ENCODE measurements at places on chromosomes 11 and 22.

DNA sequence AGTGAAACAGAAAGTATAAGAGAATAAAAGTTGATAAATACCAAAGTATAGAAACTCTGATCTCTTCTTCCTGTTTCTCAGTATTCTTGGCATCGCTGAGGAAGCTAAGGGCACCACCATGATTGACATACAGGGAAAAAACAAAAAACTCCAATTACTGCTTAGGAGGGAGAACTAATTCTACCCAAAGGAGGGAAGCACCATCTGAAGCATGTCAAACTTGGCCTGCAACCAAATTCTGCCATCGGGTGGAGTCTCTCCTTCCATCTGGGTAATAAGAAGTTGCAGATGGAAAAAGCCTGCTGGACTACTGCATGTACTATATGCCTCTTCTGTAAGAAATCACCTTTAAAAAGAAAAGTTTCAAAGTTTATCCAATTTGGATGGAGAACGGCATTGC lies 30.5 kb upstream of the PPP2R1B start:
- no peak for DNase-seq

DNA sequence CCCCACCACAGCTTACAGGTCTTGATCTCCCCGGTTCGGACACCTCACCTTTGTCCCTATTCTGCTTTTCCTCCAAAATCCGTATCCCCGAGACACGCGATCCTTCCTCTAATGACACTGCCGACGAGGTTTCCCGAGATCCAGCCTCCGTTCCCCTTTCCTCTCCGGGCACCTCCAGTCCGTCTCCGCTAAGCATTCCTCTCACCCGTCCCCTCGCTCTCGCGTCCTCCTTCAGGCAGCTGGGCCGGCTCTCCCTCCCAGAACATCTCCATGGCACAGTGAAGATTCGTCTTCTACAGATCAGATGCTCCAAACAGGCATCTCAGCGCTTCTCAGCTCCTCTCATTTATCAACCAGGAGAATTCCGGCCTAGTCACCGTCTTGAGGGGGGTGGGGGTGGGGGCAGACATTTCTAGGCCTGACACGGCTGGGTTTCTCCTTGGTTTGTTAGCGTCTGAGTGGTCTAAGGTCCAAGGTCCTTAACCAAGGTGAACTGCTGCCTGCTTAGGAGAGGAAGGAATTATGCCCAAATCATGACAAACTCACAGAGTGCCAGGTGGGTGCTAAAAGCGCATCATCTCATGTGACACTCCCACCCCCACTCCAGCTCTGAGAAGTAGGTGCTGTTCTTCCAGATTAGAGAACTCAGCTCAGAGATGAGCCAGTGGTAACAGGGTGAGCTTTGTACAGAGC lies at the start of gene SPTBN2:
Gene SPTBN2, minus strand, starts transcription at position 524 of the 693 bp plus-strand sequence. CDS start 7,976 bp downstream, outside the sequence.
- DNase-seq: no peak

DNA sequence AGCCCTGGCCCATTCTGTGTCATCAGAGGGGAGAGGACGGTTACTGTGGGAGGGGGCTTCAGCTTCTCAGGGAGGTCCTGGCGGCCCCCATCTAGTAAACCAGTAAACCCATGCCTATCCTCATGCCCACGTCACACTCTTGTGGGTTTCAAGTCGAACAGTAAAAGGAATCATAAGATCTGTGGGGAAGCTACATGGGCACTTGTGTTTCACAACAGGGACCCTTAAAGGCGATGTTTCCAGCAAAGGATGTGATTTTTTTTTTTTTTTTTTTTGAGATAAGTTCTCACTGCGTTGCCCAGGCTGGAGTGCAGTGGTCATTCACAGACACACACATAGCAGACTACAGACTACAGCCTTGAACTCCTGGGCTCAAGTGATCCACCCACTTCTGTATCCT lies 9.2 kb upstream of the PARVG start:
- no peak for DNase-seq

- no peak for DNase-seq
Measured at GRCh38 chr11:1952806-1953482, 5.8 kb downstream of the MRPL23 start.

- no peak for DNase-seq
Measured at GRCh38 chr22:32926600-32926999, 125.1 kb downstream of the TIMP3 start.

- DNase-seq: no peak
Measured at GRCh38 chr11:78801161-78801884, 226.7 kb upstream of the NARS2 start.

- DNase-seq: peak; percentile 75
Measured at GRCh38 chr11:17351510-17352176, at the start of gene NCR3LG1. NCR3LG1 (plus strand) TSS chr11:17351800; CDS start chr11:17351970, 170 bp downstream.

DNA sequence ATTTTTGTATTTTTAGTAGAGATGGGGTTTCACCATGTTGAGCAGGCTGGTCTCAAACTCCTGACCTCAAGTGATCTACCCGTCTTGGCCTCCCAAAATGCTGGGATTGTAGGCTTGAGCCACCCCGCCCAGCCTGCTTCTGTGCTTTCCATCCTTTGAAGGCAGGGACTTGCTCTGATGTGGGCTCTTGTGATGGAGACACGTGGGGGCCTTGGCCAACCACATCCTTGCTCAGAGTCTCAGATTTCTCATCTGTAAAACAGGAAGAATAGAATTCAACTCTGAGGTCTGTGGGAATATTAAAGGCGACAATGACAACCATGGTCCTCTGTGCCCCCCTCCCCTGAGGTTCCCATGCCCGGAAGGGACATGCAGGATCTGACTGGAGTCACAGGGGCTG lies 3.8 kb upstream of the GGA1 start:
- DNase-seq: no peak

DNA sequence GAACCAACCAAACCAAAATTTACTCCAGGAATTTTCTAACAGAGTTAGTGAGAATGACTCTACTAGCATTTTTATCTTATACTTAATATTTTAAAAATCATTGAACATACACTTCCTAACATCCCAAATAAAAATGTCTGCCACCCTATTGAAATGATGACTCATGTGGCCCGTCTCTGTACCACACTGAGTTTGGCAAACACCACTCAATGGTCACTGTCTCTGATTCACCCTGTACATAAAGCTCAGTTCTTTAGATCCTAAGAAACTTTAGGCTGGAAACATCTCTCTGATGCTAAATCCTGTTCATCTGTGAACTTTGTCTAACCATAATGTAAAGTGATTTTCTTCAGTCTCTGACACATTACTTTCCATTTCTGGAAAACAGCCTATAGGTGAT lies 182.0 kb downstream of the CWF19L2 start:
- no peak for DNase-seq

DNA sequence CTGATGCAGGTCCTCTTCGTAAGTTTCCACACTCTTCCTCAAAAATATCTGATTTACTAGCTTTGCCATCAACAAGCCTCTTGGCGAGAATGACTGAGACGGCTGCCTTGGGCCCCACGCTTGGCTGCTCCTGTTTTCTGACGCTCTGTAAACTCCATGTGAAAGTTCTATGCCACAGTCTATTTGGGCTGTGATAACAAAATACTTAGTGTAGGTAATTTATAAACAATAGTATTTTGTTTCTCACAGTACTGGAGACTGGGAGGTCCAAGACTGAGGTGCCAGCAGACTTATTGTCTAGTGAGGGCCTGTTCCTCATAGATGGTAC lies 123.2 kb upstream of the SORL1-AS1 start:
- no peak for DNase-seq

GRCh38 chr22:44915441-44915840 lies 94.4 kb downstream of the PHF21B start:
- DNase-seq: no peak

GRCh38 chr11:125433454-125434121 lies 62.5 kb downstream of the FEZ1 start:
- DNase-seq: peak; percentile 41

DNA sequence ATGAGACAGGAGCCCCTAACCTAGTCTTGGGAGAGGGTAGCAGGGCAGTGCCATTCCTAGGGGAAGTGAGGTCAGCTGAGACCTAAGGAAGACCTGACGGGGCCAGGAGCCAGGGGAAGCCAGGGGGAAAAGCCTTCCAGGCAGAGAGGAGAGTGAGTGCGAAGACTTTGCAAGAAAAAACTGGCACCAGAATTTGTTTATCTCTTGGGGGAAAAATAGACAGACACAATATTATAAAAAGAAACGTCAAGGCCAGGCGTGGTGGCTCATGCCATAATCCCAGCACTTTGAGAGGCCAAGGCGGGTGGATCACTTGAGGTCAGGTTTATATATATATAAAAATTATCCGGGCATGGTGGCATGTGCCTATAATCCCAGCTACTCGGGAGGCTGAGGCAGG lies 26.9 kb upstream of the TESMIN start:
- DNase-seq: no peak

DNA sequence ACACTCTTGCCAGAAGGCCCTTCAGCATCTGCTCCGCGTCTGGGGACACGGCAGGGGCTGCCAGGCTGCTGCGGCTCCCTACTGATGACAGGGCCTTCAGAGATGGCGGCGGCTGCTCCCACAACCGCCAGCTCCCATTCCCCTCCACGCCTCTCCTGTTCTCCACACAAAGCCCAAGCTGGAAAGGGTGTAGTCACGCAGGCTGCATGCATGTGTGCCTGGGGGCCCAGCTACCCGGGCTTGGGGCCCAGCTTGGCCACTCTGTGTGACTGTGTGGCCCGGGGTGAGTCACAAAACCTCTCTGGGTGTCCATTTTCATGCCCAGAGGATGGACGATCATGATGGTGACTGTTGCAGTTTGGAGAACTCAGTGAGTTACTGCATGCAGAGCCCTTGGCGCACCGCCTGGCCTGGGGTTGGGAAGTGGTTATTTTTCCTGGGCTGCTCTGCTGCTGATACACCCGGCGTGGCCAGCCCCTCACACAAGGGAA lies 31.7 kb upstream of the PARVB start:
- no peak for DNase-seq

GRCh38 chr11:118917481-118918127 lies 8.1 kb downstream of the BCL9L start:
- peak; percentile 54 for DNase-seq

GRCh38 chr22:31082606-31083376 lies 1.7 kb downstream of the SMTN start:
- peak; percentile 36 for DNase-seq

DNA sequence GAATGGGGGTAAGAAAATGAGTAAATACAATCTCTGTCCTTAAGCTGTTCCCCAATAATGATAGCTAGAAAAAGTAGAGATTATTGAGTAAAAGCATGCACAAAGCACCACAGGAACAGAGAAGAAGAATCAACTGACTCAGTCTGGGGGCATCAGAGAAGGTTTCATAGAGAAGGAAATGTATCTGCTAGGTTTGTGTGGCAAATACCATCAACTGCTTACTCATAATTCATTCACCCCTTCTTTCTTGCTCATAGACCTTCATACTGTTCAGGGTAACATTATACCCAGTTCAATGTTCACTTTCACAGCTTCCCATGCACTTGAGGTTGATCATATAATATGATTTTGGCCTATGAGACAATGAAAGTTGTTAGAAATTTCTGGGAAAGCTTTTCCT lies 85.2 kb upstream of the SCUBE2 start:
- DNase-seq: no peak

- DNase-seq: no peak
Measured at GRCh38 chr22:46052331-46052771, 75.4 kb upstream of the WNT7B start.

- no peak for DNase-seq
Measured at GRCh38 chr11:26229257-26229656, 102.7 kb upstream of the ANO3 start.

- DNase-seq: no peak
Measured at GRCh38 chr11:12808519-12808918, 134.3 kb downstream of the TEAD1 start.

DNA sequence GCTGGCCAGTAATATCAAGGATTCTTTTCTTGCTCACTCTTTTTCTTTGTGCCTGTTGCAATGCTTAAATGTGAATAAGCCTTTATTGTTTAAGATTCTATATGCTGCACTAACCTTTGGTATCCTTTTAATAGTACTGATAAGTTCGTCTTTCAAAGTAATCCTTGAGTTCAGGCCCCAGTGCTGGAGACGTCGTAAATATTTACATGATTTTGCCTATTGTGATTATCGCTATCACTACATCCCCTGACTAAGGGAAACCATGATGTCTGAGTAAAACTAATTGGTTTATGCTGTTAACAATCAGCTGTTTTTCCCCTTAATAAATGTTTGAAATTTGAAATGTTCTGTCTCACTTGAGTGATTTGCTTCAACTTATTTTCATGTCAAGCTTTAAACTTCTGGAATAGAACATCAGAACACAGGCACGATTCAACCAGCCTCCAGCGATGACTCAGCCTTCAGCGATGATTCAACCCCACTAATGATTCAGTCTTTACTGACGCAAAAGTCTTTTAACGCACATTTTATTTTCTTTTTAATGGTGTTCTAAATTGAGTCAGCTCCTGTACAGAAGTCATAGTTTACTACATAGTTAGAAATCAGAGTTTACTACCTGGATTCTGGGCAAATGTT lies 3.9 kb downstream of the HTATIP2 start:
- DNase-seq: no peak

- no peak for DNase-seq
Measured at GRCh38 chr11:112705148-112705547, 256.1 kb upstream of the NCAM1 start.

DNA sequence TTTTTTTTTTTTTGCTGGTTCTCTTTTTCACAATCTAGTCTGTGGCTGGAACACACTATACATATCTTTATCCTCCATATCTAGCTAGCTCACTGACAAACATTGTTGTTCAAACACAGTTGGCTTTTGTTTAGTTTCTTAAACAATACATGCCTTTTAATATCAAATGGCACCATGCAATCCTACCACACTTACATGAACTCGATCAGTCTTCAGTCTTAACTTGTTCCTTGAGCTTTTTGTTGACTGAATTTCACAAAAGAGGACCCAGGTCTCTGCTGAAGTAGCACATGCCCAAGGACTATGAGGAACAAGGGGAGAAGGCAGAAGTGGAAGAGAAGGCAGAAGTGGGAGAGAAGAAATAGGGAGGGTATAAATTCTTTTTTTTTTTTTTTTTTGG lies 25.5 kb downstream of the TMEM123 start:
- no peak for DNase-seq

- DNase-seq: no peak
Measured at GRCh38 chr22:23499845-23500500, 80.1 kb downstream of the IGLL1 start.

GRCh38 chr22:26781596-26781995 lies 124.2 kb downstream of the MIAT start:
- no peak for DNase-seq

GRCh38 chr22:17589810-17590375 lies 26.6 kb downstream of the SLC25A18 start:
- no peak for DNase-seq

- no peak for DNase-seq
Measured at GRCh38 chr22:36036167-36036624, 7.6 kb upstream of the RBFOX2 start.

GRCh38 chr11:4203603-4204360 lies 109.2 kb downstream of the RRM1 start:
- DNase-seq: no peak

Measured in COR-L47 (cell line).